ENCODE measurements at places on chromosomes 7 and 10. TPM values are rescaled to one million over a fixed set of nuclear protein-coding genes. Genes with fewer than 3 reads are reported as not detected.

- no peak for DNase-seq
Observed at GRCh38 chr7:33114976-33115375, 5.8 kb upstream of the RP9 start.

GRCh38 chr7:65953001-65953720 is 28.9 kb downstream of the GUSB start:
- DNase-seq, result no peak

- peak; percentile 65 for DNase-seq
Observed at GRCh38 chr7:30173058-30173897, 38.5 kb downstream of the MTURN start.

NCF1 gene
- total RNA-seq, result not detected

FAM25C gene
- total RNA-seq, result not detected

PPP1R17 gene
- total RNA-seq, result not detected

PCLO gene
- 8.1 TPM for total RNA-seq
